ENCODE measurements at places on chromosomes 1 and 21.

DNA sequence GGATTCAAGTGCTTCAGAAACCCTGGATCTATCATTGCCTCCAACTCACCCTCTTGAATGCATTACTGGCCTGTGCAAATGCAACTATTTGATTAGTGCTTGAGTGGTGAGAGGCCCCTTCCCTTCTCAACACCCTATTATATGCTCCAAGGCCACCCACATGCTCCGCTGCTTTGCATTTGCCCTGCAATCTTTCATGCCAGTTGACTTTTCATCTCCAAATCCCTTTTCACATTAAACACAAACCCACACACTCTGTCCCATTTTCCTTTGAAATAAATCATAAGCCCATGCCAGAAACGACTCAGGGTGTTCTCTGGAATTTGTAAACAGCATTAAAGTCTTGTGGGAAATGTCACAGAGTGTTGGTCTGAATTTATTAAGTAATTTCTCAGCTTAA, 78.9 kb upstream of the CTTNBP2NL start:
- DNase-seq, result peak; percentile 44

- DNase-seq, result no peak
Measured at GRCh38 chr1:247656221-247656875, 23.2 kb downstream of the OR13G1 start.

DNA sequence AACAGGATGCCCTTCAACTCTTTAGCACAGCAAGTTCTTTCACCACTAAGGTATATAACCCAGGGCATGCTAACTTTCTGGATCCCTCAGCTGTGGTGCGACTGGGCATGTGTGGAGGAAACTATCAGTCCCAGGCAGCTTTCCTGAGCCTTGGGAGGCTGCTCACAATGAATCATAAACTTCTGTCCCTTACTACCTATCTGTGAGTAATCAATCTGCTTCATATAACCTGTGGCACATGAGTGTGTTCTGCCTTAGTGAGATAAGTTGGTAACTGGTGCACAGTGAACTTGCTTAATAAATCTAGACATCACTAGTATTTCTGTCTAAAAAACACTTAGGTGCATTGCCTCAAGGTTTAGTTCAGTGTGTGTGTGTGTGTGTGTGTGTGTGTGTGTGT, 158.0 kb downstream of the GPATCH2 start:
- DNase-seq, result peak; percentile 6

GRCh38 chr1:172450524-172450885, 6.6 kb upstream of the PIGC start:
- DNase-seq, result no peak

GRCh38 chr1:7632176-7632575, 138.9 kb upstream of the VAMP3 start:
- DNase-seq, result no peak

DNA sequence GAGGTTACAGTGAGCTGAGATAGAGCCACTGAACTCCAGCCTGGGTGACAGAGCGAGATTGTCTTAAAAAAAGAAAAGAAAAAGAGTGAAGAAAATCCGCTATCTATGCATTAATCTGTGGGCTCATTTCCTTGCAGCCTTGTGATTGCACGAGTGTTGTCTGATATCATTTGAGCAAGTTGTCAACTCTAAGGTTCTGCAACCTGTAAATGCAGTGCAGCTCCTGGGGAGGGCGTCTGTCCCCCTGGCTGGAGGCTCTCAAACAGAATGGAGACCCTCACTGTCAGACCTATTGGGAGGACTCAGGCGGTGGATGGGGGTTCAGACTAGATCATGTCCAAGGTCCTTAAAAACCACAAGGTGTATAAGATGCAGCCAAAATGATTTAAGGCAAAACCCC, 6.2 kb downstream of the CORT start:
- DNase-seq, result no peak

DNA sequence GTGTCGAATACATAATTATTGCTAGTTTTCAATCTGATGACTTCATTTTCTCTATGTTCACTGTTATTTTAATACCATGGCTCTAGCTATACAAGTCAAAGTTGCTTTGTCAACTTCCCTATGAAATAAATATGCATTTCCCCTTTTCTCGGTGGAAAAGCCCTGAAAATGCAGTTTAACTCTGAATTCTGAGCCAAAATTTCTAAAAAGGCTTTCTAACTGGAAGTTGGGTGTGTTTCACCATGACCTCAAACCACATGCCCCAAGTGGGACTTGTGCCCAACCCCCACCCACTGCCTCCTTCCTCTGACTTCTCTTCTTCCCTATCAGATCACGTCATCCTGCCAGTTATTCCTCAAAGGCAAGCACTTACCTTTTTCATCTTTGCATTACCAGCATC, 8.9 kb downstream of the MKNK1 start:
- DNase-seq, result no peak

DNA sequence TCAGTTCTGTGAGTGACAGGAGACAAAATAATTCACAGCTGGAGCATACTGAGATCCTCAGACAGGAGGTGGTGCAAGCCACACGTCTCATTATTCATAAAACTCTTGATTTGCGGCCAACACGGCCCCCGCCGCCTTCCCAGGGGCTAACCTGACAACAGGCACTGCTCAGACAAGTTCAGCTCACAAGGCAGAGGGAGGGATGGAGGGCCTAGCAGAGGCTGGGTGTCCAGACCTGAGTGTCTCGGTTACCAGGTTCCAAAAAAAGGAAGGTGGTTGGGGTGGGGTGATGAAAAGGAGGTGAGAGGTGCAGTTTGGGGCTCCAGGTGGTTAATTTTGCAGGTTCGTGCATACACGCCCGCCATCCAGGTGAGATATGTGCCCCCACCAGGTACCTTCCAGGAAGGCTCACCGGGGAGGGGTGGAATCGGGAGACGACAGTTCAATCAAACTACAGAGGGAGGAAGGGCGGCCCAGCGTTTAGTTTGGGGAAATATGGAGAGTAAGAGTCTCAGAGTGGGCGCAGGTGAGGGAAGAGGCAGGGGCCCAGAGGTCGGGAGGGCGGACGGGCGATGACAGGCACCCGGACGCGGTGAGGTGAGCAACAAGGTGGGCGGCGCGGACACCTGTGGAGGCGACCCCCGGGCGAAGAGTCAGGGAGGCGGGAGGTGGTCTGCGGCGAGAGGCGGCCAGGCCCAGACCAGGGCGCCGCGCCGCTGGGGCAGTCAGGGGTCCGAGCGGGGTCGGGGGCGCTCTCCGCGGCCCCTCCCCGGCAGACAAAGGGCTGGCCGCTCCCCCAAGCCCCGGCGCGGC, 629 bp downstream of the CTNNBIP1 start:
- no peak for DNase-seq
